B cell (primary cell): ENCODE measurements at places on chromosomes 5 and 9. TPM values are rescaled to one million over a fixed set of nuclear protein-coding genes. Genes with fewer than 3 reads are reported as not detected.

Gene TMC1
- not detected in 2 replicates for total RNA-seq

Gene TLX3
- total RNA-seq = not detected in 2 replicates

Gene CBY3
- total RNA-seq = 0.37 TPM in 1 of 2 replicates, not detected in the other

Gene ELOVL7
- 0.54 TPM in 1 of 2 replicates, not detected in the other for total RNA-seq

Gene LEAP2
- total RNA-seq = 5.4 and 5.9 TPM in 2 replicates

Gene LHX3
- total RNA-seq = 0.19 and 0.30 TPM in 2 replicates

Gene SPINK13
- not detected in 2 replicates for total RNA-seq

Gene FLT4
- total RNA-seq = not detected in 2 replicates

Gene ARHGAP26
- total RNA-seq = 22.5 and 27.8 TPM in 2 replicates

Gene RANBP3L
- not detected in 2 replicates for total RNA-seq

Gene OLFM1
- not detected in 2 replicates for total RNA-seq

DNA sequence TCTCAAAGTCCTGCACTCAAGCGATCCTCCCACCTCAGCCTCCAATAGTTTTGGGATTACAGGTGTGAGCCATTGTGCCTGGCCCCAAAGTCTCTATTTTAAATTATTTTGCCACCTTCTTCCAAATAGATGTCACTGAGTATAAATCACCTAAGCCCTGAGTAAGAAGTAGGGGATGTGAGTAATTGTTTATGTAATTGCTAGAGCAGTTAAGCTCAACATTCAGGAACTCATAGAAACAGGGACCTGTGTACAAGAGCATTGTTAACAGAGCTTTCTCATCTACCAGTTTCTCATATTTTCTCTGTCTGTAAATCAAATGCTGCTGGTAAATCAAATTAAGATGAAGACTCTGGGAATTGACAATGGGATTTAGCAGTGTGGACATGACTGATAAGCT is 26.3 kb downstream of the CDK7 start:
- H3K36me3 ChIP-seq = peaks cover 50% of the 10 kb centered on the region
- no peak for DNase-seq
- H3K4me1 ChIP-seq = no peaks in the 10 kb centered on the region
- no peaks in the 10 kb centered on the region for H3K27me3 ChIP-seq
- no peak overlapping the region for H3K4me3 ChIP-seq

- DNase-seq = no peak
- no peak overlapping the region for H3K27ac ChIP-seq
- no peaks in the 10 kb centered on the region for H3K27me3 ChIP-seq
- H3K4me1 ChIP-seq = no peaks in the 10 kb centered on the region
- no peak overlapping the region for H3K4me3 ChIP-seq
Measured at GRCh38 chr9:82600536-82601292, 462.2 kb downstream of the RASEF start.

DNA sequence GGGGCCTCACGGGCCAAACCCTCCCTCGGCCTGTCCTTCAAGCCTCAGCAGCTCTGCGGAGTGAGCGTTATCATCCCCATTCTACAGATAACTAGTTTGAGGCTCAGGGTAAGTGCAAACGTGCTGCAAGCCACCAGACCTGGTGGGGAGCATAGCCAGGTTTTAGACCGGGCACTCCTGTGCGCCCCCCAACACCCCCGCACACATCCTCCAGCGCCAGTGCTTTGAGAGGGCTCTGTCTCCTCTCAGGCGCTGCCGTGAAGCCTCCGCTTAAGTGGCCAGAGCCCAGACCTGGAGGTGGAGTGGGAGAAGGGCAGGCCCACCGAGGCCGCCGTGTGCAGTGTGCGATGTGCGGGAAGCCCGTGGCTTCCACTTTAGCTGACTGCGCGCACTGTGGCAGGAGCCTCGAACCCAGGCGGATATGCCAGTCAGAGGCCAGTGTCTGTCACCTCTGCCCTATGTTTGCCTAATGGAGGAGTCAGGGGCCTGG is 1.6 kb upstream of the MGAT1 start:
- DNase-seq = no peak
- H3K36me3 ChIP-seq = peaks cover 28% of the 10 kb centered on the region
- H3K4me1 ChIP-seq = peaks cover 83% of the 10 kb centered on the region
- peak overlapping the region; percentile 90 for H3K27ac ChIP-seq

- H3K36me3 ChIP-seq = no peaks in the 10 kb centered on the region
- no peak overlapping the region for H3K27ac ChIP-seq
- no peak for DNase-seq
- no peaks in the 10 kb centered on the region for H3K27me3 ChIP-seq
Measured at GRCh38 chr9:134778156-134778555, 102.5 kb upstream of the FCN2 start.

- H3K4me1 ChIP-seq = no peaks in the 10 kb centered on the region
- no peak overlapping the region for H3K27ac ChIP-seq
Measured at GRCh38 chr5:171627936-171628632, 157.5 kb upstream of the SMIM23 start.

- H3K27ac ChIP-seq = no peak overlapping the region
- DNase-seq = no peak
- H3K4me3 ChIP-seq = no peak overlapping the region
Measured at GRCh38 chr5:24141046-24141445, 503.7 kb downstream of the CDH10 start.

- no peaks in the 10 kb centered on the region for H3K4me1 ChIP-seq
- H3K27ac ChIP-seq = no peak overlapping the region
- H3K27me3 ChIP-seq = no peaks in the 10 kb centered on the region
- no peak for DNase-seq
- no peak overlapping the region for H3K4me3 ChIP-seq
Measured at GRCh38 chr9:123724211-123724796, 205.6 kb downstream of the DENND1A start.

DNA sequence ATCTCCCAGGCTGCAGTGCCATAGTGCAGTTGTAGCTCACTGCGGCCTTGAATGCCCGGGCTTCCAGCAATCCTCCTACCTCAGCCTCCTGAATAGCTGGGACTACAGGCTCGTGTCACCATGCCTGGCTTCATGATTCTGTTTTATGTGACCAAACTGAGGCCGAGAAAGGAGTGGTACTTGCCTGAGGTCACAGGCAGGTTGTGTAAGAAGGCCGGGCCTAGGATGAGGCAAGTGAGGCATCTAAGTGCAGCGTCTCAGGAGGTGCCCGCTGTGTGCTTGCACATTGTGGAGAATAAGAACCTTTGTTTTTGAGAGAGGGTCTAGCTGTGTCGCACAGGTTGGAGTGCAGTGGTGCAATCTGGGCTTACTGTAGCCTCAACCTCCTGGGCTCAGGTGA is 2.1 kb upstream of the NDST1 start:
- no peak overlapping the region for H3K27ac ChIP-seq
- DNase-seq = no peak
- no peaks in the 10 kb centered on the region for H3K27me3 ChIP-seq
- no peaks in the 10 kb centered on the region for H3K4me1 ChIP-seq
- H3K36me3 ChIP-seq = no peaks in the 10 kb centered on the region

DNA sequence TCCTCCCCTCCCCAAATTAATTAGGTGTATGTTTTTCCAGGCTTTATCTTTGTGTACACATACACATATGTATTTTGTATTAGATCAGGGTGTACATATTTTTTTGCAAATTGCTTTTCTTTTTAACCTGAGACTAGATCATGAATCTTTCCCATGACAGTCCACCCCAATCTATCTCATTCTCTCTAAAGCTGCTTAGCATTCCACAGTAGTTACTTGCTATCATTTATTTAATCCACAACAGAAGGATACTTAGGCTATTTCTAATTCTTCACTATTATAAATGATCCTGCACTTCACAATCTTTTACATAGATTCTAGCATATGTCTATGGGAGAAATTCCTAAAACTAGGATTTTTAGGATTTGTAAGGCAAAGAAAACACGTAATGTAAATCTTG is 43.9 kb downstream of the SH3RF2 start:
- no peak for DNase-seq
- H3K4me3 ChIP-seq = no peak overlapping the region
- no peaks in the 10 kb centered on the region for H3K27me3 ChIP-seq
- no peaks in the 10 kb centered on the region for H3K36me3 ChIP-seq
- no peaks in the 10 kb centered on the region for H3K4me1 ChIP-seq

- no peak overlapping the region for H3K27ac ChIP-seq
- no peaks in the 10 kb centered on the region for H3K36me3 ChIP-seq
- no peak for DNase-seq
- no peaks in the 10 kb centered on the region for H3K4me1 ChIP-seq
Measured at GRCh38 chr5:113213551-113214425, 221.0 kb downstream of the TSSK1B start.

- no peaks in the 10 kb centered on the region for H3K27me3 ChIP-seq
- no peaks in the 10 kb centered on the region for H3K36me3 ChIP-seq
- H3K4me1 ChIP-seq = no peaks in the 10 kb centered on the region
- no peak overlapping the region for H3K27ac ChIP-seq
- no peak overlapping the region for H3K4me3 ChIP-seq
Measured at GRCh38 chr5:10111571-10111970, 138.1 kb downstream of the ATPSCKMT start.

DNA sequence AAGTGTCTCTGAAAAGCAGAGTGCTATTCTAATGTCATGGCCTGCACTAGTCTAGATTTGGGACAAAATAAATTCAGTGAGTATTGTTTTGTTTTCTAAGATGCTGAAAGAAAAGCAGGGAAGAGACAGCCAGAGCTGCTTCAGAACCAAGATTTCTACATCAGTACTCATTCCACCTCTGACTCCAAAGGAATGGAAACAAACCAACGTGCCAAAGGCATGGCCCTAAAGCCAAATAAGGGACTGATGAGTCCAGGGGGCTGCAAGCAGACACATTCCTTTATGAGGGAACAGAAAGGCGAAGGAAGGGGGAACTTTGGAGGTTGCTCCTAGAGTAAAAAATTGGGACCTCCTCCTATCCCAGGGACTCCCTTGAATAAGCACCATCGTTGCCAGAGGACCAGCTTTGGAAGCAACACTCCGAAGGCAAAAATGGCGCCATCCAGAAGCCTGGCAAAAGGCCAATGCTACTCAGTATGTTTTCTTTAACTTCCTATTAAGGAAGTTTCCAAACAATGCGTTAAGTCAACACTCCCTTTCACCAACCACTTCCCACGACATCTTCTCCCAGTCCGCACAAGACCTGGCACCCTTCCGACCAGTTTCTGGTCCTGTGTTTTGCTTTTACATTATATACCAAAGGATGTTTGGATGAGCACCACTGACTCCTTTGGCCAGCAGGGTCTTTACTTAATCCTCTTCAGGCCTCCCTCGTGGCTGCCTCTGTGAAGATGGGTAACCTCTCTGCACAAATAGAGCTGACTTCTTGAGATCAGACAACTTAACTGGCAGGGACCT is 31.6 kb downstream of the ADAM19 start:
- no peak for DNase-seq
- peaks cover 83% of the 10 kb centered on the region for H3K36me3 ChIP-seq
- peaks cover 100% of the 10 kb centered on the region for H3K4me1 ChIP-seq
- no peaks in the 10 kb centered on the region for H3K27me3 ChIP-seq

GRCh38 chr9:111873901-111874300 is 22.7 kb upstream of the UGCG start:
- H3K36me3 ChIP-seq = no peaks in the 10 kb centered on the region
- H3K27ac ChIP-seq = no peak overlapping the region
- no peaks in the 10 kb centered on the region for H3K4me1 ChIP-seq

GRCh38 chr5:151696470-151697061 is 9.9 kb upstream of the SPARC start:
- no peak overlapping the region for H3K4me3 ChIP-seq
- no peak overlapping the region for H3K27ac ChIP-seq
- no peaks in the 10 kb centered on the region for H3K36me3 ChIP-seq
- DNase-seq = no peak
- H3K27me3 ChIP-seq = no peaks in the 10 kb centered on the region
- H3K4me1 ChIP-seq = no peaks in the 10 kb centered on the region

DNA sequence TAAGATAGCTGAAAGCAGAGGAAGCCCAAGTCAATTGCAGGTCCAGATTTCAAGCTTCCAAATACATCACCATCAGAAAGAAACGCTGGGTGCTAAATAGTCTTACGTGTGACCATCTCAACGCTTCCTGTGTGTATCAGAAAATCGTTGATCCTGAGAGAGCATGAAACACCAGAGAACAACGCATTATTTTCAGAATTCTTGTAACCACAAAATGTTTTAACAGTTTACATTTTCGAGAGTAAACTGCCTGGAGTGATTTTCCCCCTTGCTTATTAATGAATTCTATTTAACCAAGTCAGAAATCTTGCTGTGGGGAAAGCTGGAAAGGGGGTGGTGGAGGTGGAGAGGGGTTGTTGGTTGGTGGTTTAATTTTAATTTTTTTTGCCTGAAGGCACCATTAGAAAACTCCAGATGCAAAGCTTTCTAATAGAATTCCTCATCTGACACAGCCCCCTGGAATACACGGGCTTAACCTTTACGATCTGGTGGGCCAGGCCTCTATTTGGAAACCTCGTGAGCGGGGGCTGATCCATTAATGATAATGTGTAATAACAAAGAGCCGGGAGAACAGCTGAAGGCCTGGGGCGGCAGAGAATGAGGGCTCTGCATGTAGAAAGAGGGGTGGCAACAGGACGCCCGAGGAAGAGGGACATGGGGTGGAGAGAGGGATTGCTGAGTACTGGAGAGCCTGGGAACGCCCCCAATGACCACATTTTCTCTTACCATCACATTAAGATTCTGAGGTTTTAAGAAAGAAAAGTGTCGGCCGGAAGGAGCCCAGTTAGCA is 124.5 kb upstream of the NFIB start:
- H3K36me3 ChIP-seq = no peaks in the 10 kb centered on the region
- peaks cover 8% of the 10 kb centered on the region for H3K27me3 ChIP-seq
- no peak overlapping the region for H3K27ac ChIP-seq
- H3K4me1 ChIP-seq = no peaks in the 10 kb centered on the region

DNA sequence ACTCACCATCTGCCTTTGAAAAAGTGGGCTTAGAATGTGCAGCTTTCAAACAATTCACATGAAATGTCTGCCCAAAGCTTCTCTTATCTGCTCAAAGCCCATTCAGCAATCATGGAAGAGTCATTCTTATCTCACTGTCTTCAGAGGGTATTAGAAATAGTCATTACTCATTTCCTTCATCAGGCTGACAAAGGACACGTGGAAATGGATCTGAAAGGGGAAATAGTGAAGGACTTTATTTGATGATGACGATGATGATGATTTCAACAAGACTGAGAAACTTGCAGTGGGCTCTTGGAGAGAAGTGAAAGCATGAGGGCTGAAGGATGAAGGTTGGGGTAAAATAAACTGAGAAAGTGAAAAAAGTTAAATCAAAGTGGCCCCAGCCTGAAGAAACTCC is 194.3 kb downstream of the SMARCA2 start:
- no peak overlapping the region for H3K27ac ChIP-seq
- no peak overlapping the region for H3K4me3 ChIP-seq
- no peaks in the 10 kb centered on the region for H3K36me3 ChIP-seq
- no peak for DNase-seq
- H3K4me1 ChIP-seq = no peaks in the 10 kb centered on the region
- H3K27me3 ChIP-seq = no peaks in the 10 kb centered on the region

- H3K4me3 ChIP-seq = no peak overlapping the region
- H3K27me3 ChIP-seq = no peaks in the 10 kb centered on the region
- H3K4me1 ChIP-seq = no peaks in the 10 kb centered on the region
- H3K27ac ChIP-seq = no peak overlapping the region
Measured at GRCh38 chr9:2634818-2635217, 13.2 kb downstream of the VLDLR start.
